ENCODE measurements at places on chromosomes 4 and X. TPM values are rescaled to one million over a fixed set of nuclear protein-coding genes. Genes with fewer than 3 reads are reported as not detected.

DNA sequence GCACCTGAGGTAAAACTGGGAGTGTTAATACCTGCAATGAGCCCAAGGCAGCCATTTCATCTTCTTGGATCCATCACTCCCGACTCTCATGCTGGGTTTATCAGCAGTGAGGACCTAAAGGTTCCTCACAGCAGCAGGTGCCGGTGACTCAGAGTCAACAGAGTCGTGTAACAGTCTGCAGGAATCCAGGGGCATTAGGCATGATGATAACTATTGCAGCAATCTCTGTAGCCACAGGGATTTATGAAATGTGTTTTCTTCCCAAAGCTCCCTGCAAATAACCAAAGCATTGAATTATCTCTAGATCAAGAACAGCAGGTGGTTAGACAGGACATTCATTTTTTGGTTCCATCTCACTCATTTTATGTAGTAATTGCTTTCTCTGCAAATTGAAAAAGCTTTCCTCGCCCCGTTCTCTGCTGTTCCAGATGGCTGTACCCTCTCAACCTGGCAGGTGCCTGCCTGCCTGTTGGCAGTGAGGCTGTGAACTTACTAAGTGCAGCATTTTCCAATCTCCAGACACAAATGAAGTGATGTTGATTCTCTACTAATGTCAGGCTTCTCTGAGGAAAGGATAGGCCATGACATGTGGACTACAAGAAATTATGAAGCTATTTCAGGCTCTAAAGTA lies 48.1 kb upstream of the TSPAN7 start:
- H3K4me1 ChIP-seq = no peaks in the 10 kb centered on the region
- H3K27ac ChIP-seq = no peak overlapping the region
- no peaks in the 10 kb centered on the region for H3K36me3 ChIP-seq
- no peak for DNase-seq

DNA sequence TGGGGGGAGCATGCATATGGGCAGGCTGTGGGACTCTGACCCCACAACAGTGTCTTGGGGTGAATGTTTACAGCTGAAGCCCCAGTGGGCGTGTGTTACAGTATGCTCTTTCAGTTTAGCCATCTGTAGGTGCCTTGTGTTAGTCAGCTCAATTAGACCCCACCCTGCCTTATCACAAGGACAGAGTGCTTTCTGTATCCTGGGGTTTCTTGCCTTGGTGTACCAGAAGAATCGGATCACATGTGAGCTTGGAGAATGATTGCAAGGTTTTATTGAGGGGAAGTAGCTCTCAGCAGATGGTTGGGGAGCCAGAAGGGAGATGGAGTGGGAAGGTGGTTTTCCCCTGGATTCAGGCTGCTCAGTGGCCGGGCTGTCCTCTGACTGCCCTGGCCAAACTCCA lies 27.3 kb downstream of the SH3BGRL start:
- no peaks in the 10 kb centered on the region for H3K4me1 ChIP-seq
- no peak overlapping the region for H3K27ac ChIP-seq
- no peak overlapping the region for H3K4me3 ChIP-seq

GRCh38 chr4:144582105-144582850 lies 63.7 kb upstream of the HHIP start:
- no peak overlapping the region for H3K27ac ChIP-seq
- H3K4me3 ChIP-seq = no peak overlapping the region
- DNase-seq = no peak
- H3K36me3 ChIP-seq = no peaks in the 10 kb centered on the region
- no peaks in the 10 kb centered on the region for H3K27me3 ChIP-seq
- H3K4me1 ChIP-seq = peaks cover 3% of the 10 kb centered on the region

ADAMTS3 gene
- 4.2 TPM for total RNA-seq

CDKN2AIP gene
- total RNA-seq = 15.4 TPM

PITX2 gene
- not detected for total RNA-seq

- H3K4me3 ChIP-seq = no peak overlapping the region
- DNase-seq = no peak
- no peaks in the 10 kb centered on the region for H3K27me3 ChIP-seq
- no peak overlapping the region for H3K27ac ChIP-seq
- H3K4me1 ChIP-seq = no peaks in the 10 kb centered on the region
Measured at GRCh38 chr4:186449954-186450353, 105.4 kb downstream of the MTNR1A start.

- H3K4me1 ChIP-seq = no peaks in the 10 kb centered on the region
- no peak overlapping the region for H3K27ac ChIP-seq
- H3K4me3 ChIP-seq = no peak overlapping the region
- H3K27me3 ChIP-seq = no peaks in the 10 kb centered on the region
Measured at GRCh38 chr4:85522277-85522676, 47.3 kb downstream of the ARHGAP24 start.

DNA sequence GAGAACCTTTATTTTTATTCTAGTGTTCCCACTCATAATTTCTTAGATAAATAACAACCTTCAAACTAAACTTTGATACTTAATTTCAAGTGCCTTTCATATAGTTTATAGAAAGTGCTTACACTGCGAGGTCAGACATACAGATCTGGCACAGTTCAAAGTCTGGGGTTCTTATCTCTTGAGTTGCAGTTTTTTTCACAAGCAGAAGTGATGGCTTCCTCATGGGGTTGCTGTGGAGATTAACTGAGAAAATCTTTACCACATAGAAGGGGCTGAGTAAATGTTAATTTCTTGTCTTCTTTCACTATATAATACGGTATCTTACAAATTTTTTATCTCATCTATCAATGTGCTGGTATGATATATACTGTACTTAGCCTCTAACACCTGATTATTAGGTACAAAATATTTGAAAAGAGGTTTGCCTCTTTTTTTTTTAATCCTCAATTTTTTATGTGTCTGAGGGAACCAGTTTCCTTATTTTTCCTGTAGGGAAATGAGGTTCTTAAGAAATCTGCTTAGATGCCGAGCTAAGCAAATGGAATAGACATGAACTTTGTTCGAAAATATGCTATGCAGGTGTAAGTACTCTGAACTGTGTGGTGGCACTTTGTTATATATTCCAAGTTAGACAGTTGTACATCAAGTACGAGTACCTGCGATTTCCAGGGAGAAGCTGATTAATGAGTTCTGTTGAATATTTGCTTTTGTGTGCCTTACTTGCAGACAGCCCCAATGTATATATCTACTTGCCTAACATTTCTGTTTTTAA lies 3.3 kb downstream of the ING2 start:
- no peaks in the 10 kb centered on the region for H3K36me3 ChIP-seq
- no peak overlapping the region for H3K4me3 ChIP-seq
- H3K27me3 ChIP-seq = no peaks in the 10 kb centered on the region
- DNase-seq = no peak
- H3K27ac ChIP-seq = no peak overlapping the region
- no peaks in the 10 kb centered on the region for H3K4me1 ChIP-seq

UGT2B11 gene
- total RNA-seq = not detected

NUP62CL gene
- total RNA-seq = 0.96 TPM

DNA sequence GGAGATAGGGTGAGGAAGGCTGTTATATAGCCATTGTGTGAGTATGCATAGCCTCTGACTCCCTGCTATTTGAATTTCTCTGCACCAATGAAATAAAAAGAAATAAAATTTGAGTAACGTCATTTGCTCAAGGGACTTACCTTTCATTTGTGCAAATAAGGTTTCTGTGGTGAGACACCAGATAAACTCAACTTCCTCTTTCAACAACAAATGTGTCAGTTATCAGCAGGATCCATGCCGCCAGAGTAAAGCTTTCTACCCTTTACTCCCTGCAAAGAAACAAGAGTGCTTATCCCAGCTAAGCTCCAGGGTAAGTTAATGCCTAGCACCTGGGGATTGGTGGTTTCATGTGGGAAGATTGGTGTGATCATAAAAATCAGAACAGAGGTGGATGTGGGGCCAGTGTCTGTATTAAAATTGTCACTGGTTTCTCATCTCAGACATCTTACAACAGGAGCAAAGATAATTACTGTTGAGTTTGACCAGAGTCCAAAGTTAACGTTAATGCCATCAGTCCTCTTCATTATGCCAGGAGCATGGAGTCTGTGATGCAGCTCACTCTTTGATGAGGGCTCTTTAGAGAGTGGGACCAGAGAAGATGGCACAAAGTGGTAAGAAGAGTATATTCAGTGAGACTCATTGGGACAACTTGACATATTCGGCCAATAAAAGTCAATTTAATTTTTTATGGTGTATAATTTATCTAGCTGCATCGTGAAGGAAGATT lies at the start of gene P2RY10:
Gene P2RY10, plus strand, starts transcription at position 206 of the 727 bp plus-strand sequence. CDS start 15,130 bp downstream, outside the sequence.
- H3K4me3 ChIP-seq = no peak within 1 kb of the TSS
- H3K27me3 ChIP-seq = no peaks in the 10 kb centered on the region
- H3K27ac ChIP-seq = no peak within 1 kb of the TSS
- no peak for DNase-seq
- H3K36me3 ChIP-seq = no peaks in the 10 kb centered on the region

DNA sequence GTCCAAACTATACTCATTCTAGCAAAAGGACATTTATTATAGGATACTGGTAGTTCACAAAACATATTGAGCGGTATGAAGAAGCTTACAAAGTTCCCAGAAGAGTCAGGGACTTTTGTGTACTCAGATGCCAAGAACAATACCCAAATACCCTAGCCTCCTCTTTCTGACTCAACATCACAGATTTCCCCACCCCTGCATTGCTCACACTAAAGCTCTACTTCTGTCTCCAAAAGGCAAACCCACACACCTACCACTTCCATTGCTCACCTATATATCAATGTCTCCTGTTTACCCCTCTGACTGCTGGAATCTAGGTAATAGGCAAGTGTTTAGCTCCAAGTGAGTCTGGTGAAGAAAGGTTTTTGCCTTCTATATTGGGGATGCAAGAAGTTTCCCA lies 100.7 kb upstream of the HCCS start:
- H3K4me1 ChIP-seq = no peaks in the 10 kb centered on the region
- no peaks in the 10 kb centered on the region for H3K36me3 ChIP-seq
- no peak overlapping the region for H3K27ac ChIP-seq
- no peaks in the 10 kb centered on the region for H3K27me3 ChIP-seq
- DNase-seq = no peak
- no peak overlapping the region for H3K4me3 ChIP-seq

- no peak for DNase-seq
- H3K4me1 ChIP-seq = no peaks in the 10 kb centered on the region
- no peaks in the 10 kb centered on the region for H3K36me3 ChIP-seq
- no peak overlapping the region for H3K4me3 ChIP-seq
- H3K27me3 ChIP-seq = no peaks in the 10 kb centered on the region
- H3K27ac ChIP-seq = no peak overlapping the region
Measured at GRCh38 chr4:74095886-74096264, 3.1 kb downstream of the CXCL2 start.

DNA sequence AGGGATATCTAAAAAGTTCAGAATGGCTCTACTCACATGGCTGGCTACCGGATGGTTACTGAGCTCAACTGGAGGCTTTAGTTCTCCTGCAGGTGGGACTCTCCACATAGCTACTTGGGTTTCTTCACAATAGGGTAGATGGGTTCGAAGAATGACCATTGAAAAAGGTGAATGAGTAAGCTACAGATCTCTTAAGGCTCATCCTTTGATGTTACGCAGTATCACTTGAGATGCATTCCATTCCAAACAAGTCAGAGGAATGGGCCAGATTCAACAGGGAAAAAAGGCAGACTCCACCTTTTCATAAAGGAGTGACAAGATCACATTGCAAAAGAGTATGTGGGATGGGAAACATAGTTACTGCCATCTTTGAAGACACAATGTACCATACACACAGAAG lies 52.6 kb downstream of the DDX53 start:
- no peak for DNase-seq
- no peaks in the 10 kb centered on the region for H3K27me3 ChIP-seq
- H3K27ac ChIP-seq = no peak overlapping the region
- no peak overlapping the region for H3K4me3 ChIP-seq

- no peak for DNase-seq
- H3K4me3 ChIP-seq = no peak overlapping the region
- peak overlapping the region; percentile 94 for H3K27ac ChIP-seq
- H3K27me3 ChIP-seq = no peaks in the 10 kb centered on the region
- H3K4me1 ChIP-seq = peaks cover 29% of the 10 kb centered on the region
Measured at GRCh38 chr4:76704133-76704881, 193.6 kb downstream of the SOWAHB start.

DNA sequence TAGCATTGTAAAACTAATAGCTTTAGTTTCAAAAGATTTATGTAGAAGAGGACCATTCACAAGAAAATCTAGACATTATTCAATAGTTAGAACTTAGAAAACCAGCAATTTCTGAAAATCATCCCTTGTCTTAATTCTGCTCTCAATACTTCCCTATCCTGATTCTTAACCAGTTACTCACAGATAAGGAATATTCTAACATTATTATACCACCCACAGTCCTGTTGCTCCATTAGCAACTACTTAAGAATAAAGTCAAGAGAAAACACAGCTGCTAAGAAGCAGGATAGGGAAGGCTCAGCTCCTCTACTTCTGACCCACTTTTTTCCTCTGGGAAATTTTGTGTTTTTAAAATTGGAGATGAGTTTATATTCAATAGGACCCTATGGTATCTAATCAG lies 47.7 kb downstream of the PHKA1 start:
- H3K4me3 ChIP-seq = no peak overlapping the region
- H3K27me3 ChIP-seq = no peaks in the 10 kb centered on the region
- H3K4me1 ChIP-seq = no peaks in the 10 kb centered on the region
- DNase-seq = no peak

- DNase-seq = no peak
- no peak overlapping the region for H3K27ac ChIP-seq
- H3K36me3 ChIP-seq = no peaks in the 10 kb centered on the region
- no peaks in the 10 kb centered on the region for H3K4me1 ChIP-seq
- H3K4me3 ChIP-seq = no peak overlapping the region
Measured at GRCh38 chr4:105356194-105356593, 117.7 kb downstream of the PPA2 start.

GRCh38 chrX:22748093-22748999 lies 251.4 kb upstream of the DDX53 start:
- H3K27ac ChIP-seq = no peak overlapping the region
- no peak overlapping the region for H3K4me3 ChIP-seq
- no peaks in the 10 kb centered on the region for H3K27me3 ChIP-seq
- no peaks in the 10 kb centered on the region for H3K36me3 ChIP-seq

ASB9 gene
- 1.3 TPM for total RNA-seq

PCDH19 gene
- 4.2 TPM for total RNA-seq

DNA sequence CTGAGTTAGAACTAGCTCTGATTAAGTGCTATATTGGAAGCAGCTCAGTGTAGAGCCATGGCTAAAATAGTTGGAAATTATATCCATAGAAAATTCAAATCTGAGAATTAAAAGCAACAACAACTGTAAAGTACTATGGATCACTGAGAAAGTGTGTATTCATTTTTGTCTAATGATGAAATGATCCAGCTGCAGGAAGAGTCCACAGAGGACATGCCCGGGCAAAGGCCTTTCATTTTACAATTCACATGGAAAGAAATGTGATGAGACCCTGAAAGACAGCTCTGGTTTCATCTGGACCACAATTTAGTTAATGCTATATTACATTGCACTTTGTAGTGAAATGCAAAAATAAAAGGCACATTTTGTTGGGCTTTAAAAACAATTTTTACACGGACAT lies 196.8 kb upstream of the FAT1 start:
- no peak overlapping the region for H3K27ac ChIP-seq
- H3K27me3 ChIP-seq = no peaks in the 10 kb centered on the region
- no peaks in the 10 kb centered on the region for H3K36me3 ChIP-seq
- no peaks in the 10 kb centered on the region for H3K4me1 ChIP-seq
- H3K4me3 ChIP-seq = no peak overlapping the region
- no peak for DNase-seq
